Activated T-cell treated with anti-CD3 and anti-CD28 coated beads, Interleukin-2, amount 50 U/mL, for 48 hours (primary cell): ENCODE measurements at places on chromosomes 4 and X.
A peak's percentile ranks its signal among the peaks of the same experiment; 100 is the strongest.

DNA sequence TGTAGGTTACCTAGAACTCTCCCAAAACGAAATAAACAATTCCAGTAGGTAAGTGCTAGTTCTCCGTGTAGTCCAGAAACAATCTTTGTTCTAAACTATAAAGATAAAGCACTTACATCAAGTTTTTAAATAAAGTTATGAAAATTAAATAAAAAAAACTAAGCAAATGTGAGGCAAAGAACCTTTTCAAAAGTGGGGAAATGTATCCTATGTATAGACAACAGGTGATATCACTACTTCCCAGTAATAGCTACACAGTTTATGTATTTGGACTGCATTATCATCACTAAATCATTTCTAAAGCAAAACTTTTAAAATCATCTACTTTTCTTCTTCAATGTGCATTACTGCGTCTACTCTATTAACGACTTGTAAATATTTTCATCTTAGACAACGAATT is 2.0 kb downstream of the YTHDC1 start:
- no peak for DNase-seq

DNA sequence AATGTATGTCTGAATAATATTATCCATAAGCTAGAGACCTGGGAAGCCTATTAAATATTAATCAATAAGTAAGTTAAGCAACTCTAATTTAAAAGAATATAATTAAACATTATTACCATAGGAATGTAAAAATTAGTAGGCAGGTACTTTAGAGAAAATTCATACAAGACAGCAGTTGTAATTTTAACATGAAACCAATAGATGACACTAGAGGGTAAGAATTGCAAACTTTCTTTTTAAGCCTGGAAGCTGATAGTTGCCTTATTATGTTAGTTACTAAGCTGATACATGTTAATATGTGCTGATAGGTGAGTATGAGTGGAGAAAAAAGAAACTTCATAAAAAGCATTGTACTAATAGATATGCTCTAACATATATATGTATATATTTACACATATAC is 1157.4 kb downstream of the FAM133A start:
- no peak for DNase-seq

GRCh38 chrX:134551376-134552048 is 91.5 kb downstream of the HPRT1 start:
- no peak for DNase-seq

DNA sequence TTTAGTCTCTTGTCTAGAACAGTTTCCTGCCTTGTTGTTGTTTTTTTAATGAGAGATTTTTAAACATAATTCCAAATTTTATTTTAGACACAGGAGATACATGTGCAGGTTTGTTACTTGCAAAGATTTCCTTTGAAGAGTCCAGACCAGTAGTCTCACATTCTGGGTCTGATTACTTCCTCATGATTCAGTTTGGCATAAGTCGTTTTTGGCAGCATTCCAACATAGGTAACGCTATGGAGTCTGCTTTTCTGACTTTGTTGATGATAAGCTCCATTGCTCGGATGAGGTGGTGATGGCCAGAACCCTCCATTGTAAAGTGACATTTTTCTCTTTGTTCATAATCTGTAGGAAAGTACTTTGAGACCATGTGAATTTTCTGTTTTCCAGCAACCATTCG is 74.7 kb downstream of the CLCN4 start:
- DNase-seq: no peak

DNA sequence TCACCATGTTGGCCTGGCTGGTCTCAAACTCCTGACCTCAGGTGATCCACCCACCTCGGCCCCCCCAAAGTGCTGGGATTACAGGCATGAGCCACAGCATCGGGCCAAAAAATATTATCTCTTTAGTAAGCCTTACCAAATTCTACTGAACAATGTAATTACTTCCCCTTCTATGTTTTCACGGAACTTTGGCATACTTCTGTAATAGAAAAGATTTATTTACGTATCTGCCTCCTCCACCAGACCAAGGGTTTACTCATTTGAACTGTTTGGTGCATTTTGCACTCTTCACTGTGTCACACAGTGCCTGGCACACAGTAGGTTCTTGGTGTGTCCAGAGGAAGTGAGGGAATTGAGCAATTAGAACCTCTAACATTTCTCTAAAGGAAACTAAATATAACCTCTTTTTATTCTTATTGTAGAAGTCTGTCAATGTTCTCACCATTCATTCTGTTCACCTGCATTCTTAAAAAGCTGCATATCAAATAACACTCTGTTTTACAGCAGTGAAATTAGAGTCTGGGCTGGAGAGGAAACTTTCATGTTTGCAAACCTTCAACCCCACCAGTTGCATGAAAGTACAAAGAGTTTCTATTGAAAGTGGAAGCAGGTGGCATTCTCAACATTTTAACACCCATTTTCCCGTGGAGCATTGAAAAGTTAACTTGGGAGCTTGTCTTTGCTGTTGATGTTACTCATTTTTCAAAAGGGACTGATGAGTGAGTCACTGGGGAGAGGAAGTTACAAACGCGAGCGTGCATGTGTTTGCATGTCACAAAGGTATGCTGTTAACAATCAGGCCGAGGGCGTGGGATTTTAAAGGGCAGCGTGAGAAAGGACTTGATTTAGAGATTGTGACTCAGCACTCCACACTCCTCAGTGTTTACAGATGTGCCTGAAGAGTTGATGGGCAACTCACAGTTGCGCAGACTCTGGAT is 314.1 kb downstream of the STK32B start:
- DNase-seq: no peak

GRCh38 chrX:866441-866990 is 235.9 kb downstream of the SHOX start:
- no peak for DNase-seq

DNA sequence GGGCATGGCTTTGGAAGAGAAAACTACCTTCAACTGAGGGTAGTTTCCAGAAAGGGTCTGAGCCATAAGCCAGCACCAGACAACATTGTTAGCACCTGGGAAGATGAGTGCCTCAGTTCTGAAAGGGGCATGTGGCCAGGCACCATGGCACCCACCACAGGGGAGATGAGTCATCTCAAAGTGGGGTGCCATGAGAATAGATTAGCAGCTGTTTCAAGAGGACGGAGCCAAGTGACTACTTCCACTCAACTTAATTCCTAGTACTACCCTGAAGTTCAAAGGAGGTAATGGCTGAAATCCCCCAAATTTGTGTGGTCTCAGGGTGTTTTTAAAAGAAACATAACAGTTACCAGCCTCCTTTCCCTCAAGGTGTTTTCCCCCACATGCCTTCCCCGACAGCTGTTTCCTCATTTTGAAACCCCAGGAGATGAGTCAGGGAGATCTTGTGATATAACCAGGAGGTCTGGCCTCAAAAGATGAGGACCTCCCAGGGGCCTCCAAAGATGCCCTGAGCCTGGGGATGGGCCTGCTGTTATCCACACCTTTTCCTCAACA is 27.8 kb upstream of the FTHL17 start:
- DNase-seq: peak; percentile 57

- no peak for DNase-seq
Measured at GRCh38 chr4:38371391-38371851, 292.6 kb upstream of the KLF3 start.

DNA sequence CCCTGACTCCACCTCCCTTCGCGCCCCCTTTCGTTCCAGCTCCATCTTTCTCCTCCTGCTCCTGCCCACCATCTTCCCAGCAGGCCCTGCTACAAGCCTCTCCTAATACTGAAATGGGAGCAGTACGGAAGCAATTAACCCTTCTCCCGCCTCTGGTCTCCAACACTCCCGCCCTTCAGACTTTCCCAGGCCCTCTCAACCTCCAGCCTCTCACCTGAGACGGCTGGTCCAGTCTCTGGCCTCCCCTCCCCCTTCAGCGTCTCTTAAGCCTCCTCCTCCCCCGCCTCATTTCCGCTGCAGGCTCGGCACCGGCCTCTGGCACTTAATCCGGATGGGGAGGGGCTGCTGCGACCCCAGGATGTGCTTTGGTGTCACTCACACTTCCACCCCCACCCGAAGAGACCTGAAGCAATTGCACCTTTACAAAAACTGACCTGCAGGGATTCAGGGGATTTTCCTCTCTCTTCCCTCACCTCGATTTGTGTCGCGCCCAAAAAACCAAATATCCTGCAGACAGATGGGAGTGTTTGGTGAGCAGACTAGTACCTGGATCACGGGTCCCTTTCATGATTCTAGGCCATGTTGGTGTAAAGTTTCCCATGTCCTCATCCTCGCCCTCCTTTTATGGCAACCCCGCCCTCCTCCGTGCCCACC is 657 bp downstream of the TCEAL8 start:
- DNase-seq: peak; percentile 58

GRCh38 chrX:18561020-18561419 is 110.9 kb downstream of the RS1 start:
- no peak for DNase-seq

- DNase-seq: no peak
Measured at GRCh38 chr4:92334716-92335350, 31.1 kb downstream of the GRID2 start.
